ENCODE measurements at places on chromosomes 13 and 19.

- DNase-seq, result no peak
These were observed 262.5 kb upstream of the STARD13 start for GRCh38 chr13:33548069-33548468.

DNA sequence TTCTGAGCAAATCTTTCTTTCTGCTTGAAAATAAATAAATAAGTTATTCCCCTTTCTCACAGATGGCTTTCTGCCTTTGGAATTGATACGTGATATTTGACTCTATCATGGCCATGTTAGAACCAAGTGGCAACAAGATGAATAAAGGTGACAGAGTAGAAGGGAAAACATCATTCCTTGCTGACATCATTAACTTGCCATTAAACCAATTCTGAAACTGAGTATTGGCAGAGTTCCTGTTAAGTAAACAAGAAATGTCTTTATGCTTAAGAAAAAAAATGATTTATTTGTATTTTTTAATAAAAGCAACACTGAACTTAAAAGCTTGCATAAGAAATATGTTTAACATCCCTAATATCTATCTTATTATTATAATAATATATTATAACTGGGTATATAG is 828.1 kb downstream of the PCDH9 start:
- DNase-seq, result no peak

DNA sequence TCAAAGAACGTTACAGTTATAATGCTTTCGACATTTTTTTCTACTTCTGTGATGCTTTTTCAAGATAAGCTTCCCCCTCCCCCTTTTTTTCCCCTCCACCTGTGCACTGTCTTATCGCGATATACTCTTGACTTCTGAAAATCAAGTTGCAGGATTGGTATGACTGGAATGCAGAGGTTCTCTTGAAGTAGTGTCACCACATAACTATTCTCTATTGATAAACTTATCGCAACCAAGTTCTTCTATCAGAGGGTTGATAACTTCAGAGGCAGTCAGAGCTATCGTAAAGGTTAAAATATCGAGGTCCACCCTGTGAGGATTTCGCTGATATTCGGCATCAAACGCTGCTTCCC is 820 bp downstream of the EID2 start:
- DNase-seq, result no peak

- no peak for DNase-seq
These were observed 511.8 kb upstream of the SLITRK1 start for GRCh38 chr13:84393981-84394625.

DNA sequence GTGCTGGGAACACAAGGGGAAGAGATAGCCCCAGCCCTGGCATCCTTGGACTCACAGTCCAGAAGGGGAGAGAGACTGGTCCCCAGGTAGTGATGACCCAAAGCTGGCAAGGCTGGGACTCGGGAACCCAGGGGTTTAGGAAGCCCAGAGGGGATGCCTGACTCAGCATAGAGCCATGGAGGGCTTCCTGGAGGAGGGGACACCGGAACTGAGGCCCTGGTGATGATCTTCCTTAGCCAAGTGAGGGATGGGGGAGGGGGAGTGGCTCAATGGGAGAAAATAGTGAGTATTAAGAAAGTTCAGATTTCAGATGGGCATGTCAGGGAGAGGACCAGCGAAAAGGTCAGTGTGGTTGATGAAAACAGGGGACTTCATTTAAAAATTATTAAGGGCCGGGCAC is 26.8 kb downstream of the EXOC3L2 start:
- DNase-seq, result no peak

DNA sequence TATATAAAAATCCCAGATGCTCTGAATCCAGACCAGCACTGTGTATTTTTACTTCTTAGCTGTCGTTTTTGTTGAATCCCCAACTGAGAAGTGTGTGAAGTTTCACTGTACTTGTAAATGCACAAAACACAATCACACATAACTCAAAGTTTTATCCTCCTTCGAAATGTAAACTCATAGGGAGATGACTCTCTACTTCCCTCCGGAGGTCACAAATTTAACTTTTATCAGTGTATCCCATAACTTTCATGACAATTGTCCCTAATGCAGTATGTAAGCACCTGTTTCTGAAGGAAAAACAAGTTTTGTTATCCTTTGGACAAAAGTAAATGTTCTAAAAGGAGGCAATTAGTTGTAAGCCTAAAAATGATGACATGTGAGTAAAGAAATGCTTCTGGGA is 665.0 kb upstream of the SLITRK6 start:
- no peak for DNase-seq

DNA sequence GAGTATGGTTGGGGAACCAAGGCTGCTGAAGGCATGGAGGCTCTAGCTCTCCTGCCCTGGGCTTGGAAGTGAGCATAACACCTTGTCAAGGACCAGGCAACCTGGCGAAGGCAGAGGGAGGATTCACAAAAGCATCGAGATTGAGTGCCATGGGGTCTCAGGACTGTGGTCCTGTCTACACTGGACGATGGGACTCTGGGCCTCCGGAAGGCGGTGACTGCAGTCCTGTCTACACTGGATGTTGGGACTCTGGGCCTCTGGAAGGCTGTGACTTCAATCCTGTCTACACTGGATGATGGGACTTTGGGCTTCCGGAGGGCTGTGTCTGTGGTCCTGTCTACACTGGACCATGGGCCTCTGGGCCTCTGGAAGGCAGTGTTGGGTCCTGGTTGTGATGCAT is 290.4 kb downstream of the TEX29 start:
- DNase-seq, result no peak

- no peak for DNase-seq
These were observed 5.5 kb upstream of the IFI30 start for GRCh38 chr19:18167975-18168645.

DNA sequence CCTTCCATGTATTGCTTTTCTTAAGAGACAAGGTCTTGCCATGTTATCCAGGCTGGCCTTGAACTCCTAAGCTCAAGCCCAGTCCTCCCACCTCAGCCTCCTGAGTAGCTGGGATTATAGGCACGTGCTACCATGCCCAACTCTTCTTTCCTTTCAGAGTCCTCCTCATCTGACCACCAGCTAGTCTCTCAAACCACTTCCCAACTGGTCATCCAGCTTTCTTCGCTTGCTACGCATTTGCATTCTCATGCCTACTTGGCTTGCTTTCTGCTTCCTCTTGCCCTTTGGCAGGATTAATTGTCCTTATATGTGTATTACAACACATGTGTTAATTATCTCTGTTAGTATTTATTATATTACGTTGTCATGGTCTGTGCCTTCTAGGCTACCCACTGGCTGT is 6.3 kb downstream of the GPR18 start:
- DNase-seq, result no peak

DNA sequence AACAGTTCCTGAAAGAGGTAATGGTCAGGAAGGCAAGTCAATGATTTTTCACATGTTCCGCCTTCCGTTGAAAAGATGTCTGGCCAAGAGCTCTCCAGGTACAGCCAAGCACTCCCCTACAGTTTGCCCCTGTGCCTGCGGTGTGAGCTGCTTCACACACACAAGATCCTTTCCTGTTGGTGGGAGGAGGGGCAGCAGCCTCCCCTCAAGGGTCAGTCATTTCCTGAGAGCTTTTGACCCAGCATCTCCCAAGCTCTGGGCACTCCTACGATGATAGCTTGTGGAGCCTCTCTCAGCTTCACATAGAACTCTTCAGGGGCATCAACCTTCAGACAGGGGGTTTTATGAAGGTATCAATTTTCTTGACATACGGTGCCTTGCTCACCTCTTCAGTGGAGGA is 86.9 kb downstream of the DOCK9 start:
- DNase-seq, result no peak

GRCh38 chr13:80399340-80400163 is 58.6 kb upstream of the SPRY2 start:
- DNase-seq, result no peak

GRCh38 chr13:48563626-48564025 is 30.7 kb upstream of the RCBTB2 start:
- DNase-seq, result no peak

DNA sequence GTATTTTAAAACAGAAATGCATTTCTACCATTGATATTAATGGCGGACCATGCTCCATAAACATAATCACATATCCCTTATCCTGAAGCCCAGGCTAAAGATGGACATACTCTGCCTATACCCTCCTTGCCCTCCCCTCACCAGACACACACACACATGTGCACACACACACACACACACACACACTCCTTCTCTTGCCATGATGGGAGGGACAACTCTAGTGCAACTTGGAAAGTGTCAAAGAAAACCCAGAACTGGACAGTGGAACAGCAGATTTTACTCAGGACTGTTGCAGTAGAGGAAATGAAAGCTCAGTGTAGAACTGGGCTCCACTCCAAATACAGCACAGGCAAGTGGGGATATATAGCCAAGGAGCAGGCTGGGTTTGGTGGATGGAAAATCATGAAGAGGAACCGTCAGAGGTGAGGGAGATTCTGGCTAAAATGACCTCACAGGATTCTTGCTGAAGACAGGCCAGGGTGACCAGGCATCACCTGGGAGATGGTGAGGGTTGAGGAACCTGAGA is 40.8 kb downstream of the TNFRSF19 start:
- no peak for DNase-seq

- peak; percentile 18 for DNase-seq
These were observed 15.3 kb downstream of the ZNF536 start for GRCh38 chr19:30387311-30388115.

DNA sequence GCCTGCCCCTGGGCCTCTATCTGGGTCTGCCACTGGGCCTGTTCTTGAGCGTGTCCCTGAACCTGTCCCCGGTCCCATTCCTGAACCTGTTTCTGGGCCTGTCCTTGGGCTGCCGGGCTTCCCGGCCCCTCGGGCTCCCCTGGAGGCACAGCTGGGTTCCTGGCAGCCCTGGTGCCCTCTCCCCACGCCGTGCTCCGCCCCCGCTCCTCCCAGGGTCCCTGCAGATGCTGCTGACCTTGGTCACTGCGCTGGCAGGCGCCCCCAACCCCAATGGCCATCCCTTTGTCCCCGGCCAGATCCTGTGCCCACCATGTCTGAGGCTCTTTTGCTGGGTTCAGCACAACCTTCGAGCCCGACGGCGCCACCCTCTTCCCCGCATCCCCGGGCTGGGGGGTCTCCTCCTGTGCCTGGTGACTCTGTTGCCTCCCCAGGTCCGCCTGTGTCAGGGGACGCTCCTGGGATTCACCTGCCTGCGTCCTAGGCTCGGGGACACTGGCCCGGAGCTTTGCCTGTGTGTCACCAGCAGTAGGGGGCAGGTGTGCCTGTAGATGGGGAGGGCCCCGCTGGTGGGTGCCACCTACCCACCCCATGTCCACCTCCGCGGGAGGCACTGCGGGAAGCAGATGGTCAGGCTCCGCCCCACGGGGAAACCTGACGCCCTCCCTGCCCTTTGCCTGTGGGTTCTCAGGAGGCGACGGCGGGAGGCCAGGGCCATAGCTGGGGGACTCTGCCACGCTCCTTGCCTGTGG is 41.0 kb upstream of the GRTP1 start:
- DNase-seq, result no peak

GRCh38 chr19:14183741-14184350 is 22.1 kb downstream of the ADGRL1 start:
- DNase-seq, result no peak

GRCh38 chr13:65868099-65868498 is 1362.0 kb downstream of the PCDH9 start:
- no peak for DNase-seq

GRCh38 chr13:28654276-28654675 is 4.7 kb upstream of the POMP start:
- no peak for DNase-seq

DNA sequence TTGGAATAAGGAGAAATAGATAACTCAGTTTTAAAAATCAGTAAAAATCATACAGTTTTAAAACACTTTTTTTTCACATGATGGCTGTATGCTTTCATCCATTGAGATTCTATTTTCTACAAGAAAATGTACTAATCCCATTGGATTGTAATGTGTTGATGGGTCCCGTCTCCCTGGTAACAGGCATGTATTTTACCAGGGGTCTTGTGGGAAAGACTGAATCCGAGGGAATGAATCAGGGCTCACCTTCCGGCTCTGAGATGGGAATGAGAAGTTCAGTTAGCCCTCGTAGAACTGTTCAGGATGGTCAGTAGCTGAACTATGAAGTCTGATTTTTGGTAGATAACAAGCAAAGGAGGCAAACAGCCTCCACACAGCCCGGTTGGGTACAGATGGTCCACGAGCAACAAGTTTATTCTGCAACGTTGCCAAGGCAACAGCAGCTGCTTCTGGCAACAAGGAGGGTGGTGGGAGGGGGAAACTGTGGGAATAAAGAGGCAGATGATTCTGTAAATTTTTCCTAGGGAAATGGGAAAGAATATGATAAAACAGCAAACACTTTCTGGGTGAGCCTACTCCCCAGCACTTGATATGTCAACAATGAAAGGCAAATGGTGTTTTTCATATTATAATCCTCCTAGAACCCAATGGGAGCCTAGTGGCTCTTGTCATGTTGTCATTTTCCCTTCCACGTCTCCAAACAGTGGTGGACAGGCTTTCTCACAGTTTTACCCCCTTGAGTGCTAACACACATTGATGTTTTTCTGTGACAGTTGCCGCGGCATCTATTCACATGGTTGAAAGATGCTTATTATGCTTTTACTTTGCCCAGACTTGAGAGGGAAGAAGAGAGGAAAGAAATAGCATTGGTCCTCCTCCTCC is 12.4 kb upstream of the SIAH3 start:
- DNase-seq, result no peak

DNA sequence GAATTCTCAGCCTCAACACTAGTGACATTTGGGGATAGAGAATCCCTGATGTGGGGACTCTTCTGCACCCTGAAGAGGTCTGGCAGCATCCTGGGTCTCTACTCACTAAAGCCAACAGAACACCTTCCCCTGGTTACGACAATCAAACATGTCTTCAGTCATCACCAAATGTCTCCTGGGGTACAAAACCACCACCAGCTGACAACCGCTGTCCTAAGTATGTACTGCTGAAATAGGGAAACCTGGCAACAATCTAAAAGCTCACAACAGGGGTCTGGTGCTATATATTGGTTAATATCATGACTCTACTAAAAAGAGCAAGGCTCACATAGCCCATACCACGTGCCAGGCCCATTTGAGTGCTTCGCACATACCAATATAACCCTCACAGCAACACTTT is 13.4 kb downstream of the AKT2 start:
- no peak for DNase-seq
